Gastrocnemius medialis (tissue), 4 donors: ENCODE measurements at places on chromosomes 13 and 19. TPM values are rescaled to one million over a fixed set of nuclear protein-coding genes. Genes with fewer than 3 reads are reported as not detected.

- no peaks in the 10 kb centered on the region for H3K36me3 ChIP-seq
- no peaks in the 10 kb centered on the region for H3K27me3 ChIP-seq
- no peak for DNase-seq
- H3K27ac ChIP-seq = no peak overlapping the region
Observed at GRCh38 chr19:22532388-22533300, 101.5 kb upstream of the ZNF492 start.

DNA sequence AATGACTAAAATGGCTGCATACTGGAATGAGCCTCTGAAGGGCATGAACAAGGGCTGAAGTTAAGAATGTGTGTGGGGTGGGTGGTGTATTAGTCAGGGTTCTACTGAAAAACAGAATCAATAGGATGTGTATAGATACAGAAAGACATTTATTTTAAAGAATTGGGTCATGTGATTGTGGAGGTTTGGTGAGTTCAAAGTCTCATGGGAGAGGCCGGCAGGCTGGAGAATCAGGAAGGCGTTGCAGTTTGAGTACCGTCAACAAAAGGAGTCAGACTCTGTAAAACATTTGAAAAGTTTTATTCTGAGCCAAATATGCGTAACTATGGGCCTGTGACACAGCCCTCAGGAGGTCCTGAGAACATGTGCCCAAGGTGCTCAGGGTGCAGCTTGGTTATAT lies 24.5 kb upstream of the CYSLTR2 start:
- H3K27ac ChIP-seq = no peak overlapping the region
- H3K4me3 ChIP-seq = no peak overlapping the region
- H3K4me1 ChIP-seq = no peaks in the 10 kb centered on the region
- H3K27me3 ChIP-seq = no peaks in the 10 kb centered on the region
- H3K36me3 ChIP-seq = no peaks in the 10 kb centered on the region

DNA sequence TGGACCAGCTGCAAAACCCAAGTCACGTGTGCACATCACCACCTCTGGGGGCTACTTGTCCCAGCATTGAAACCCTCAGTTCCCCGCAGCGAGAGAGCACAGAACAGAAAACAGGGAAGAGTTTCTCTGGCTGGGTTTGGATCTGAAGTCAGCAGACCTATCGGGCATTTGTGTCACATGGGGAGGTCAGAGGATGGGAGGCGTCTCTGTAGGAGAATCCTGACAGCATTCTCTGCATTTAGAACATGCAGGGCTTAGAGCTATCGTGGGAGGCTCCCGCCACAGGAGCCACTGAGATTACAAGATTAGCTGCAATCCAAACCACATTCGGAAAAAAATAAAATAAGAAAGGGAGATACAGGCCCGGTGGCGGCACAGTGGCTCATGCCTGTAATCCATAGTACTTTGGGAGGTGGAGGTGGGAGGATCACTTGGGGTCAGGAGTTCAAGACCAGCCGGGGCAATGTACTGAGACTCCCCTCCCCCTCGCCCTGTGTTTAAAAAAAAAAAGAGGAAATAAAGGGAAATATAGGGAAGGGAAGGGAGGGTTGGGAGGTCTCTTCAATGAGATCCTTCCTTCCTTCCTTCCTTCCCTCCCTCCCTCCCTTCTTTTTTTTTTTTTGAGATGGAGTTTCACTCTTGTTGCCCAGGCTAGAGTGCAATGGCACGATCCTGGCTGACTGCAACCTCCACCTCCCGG lies 2.9 kb upstream of the TLE6 start:
- H3K4me3 ChIP-seq = no peak overlapping the region
- H3K27me3 ChIP-seq = no peaks in the 10 kb centered on the region
- H3K4me1 ChIP-seq = peaks cover 68% of the 10 kb centered on the region

Gene ZNF559
- total RNA-seq = 3.8 TPM

- H3K4me1 ChIP-seq = no peaks in the 10 kb centered on the region
- no peaks in the 10 kb centered on the region for H3K27me3 ChIP-seq
- no peaks in the 10 kb centered on the region for H3K36me3 ChIP-seq
- no peak overlapping the region for H3K4me3 ChIP-seq
- no peak overlapping the region for H3K27ac ChIP-seq
- DNase-seq = no peak
Observed at GRCh38 chr13:57925751-57926150, 294.2 kb downstream of the PCDH17 start.

GRCh38 chr19:14088634-14089411 lies 1.7 kb downstream of the SAMD1 start:
- H3K4me1 ChIP-seq = peaks cover 5% of the 10 kb centered on the region
- H3K36me3 ChIP-seq = no peaks in the 10 kb centered on the region
- peak overlapping the region; percentile 56 for H3K4me3 ChIP-seq
- no peaks in the 10 kb centered on the region for H3K27me3 ChIP-seq
- H3K27ac ChIP-seq = peak overlapping the region; percentile 89

DNA sequence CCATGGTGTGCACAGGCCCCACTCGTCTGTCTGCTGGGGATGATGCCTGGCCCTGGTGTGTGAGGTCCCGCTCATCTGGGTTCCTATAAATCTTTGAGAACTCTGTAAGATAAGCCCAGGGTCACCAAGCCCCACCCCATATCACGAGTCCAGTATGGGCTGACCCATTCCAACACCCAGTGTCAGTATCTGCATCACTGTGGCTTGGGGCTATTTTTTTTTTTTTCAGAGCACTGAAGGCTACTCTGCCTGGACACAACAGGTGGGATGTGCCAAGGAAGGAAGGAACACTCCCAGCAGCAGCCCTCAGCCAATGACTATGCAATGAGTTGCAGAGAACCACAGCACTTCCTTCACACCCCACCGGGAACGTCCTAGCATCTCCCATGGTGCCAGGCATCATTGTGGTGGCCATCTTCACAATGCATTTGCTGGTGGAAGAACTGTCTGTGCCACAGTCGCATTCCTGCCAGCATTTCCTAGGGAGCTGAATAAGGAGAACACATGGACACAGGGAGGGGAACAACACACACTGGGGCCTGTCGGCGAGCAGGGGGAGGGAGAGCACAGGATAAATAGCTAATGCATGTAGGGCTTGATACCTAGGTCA lies 83.1 kb upstream of the TSHZ3 start:
- no peak overlapping the region for H3K4me3 ChIP-seq
- DNase-seq = no peak
- H3K36me3 ChIP-seq = no peaks in the 10 kb centered on the region
- H3K4me1 ChIP-seq = no peaks in the 10 kb centered on the region
- no peak overlapping the region for H3K27ac ChIP-seq

DNA sequence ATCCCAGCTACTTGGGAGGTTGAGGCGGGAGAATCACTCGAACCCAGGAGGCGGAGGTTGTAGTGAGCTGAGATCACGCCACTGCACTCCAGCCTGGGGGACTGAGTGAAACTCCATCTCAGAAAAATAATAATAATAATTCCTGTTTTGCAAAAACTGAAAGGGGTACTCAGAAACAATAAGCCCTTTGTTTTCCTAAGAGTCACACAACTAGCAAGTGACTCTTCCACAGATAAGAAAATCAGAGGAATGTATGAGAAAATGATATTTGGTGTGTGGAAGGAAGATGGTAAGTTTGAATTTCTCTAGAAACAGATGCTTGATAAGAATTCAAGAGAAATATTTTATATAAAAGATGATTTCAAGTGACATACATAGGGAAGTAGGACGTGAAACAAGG lies 35.1 kb downstream of the SYDE1 start:
- H3K27ac ChIP-seq = no peak overlapping the region
- H3K36me3 ChIP-seq = no peaks in the 10 kb centered on the region
- H3K4me1 ChIP-seq = no peaks in the 10 kb centered on the region
- H3K4me3 ChIP-seq = no peak overlapping the region

GRCh38 chr13:105395041-105395440 lies 1140.4 kb downstream of the EFNB2 start:
- H3K27ac ChIP-seq = no peak overlapping the region
- no peak for DNase-seq
- no peaks in the 10 kb centered on the region for H3K27me3 ChIP-seq
- no peak overlapping the region for H3K4me3 ChIP-seq

Gene MOB3A
- 20.3 TPM for total RNA-seq

GRCh38 chr13:48533961-48534600 lies 1.2 kb upstream of the RCBTB2 start:
- no peaks in the 10 kb centered on the region for H3K36me3 ChIP-seq
- H3K4me1 ChIP-seq = peaks cover 13% of the 10 kb centered on the region
- H3K27me3 ChIP-seq = no peaks in the 10 kb centered on the region
- DNase-seq = no peak
- H3K4me3 ChIP-seq = no peak overlapping the region
- peak overlapping the region; percentile 92 for H3K27ac ChIP-seq

DNA sequence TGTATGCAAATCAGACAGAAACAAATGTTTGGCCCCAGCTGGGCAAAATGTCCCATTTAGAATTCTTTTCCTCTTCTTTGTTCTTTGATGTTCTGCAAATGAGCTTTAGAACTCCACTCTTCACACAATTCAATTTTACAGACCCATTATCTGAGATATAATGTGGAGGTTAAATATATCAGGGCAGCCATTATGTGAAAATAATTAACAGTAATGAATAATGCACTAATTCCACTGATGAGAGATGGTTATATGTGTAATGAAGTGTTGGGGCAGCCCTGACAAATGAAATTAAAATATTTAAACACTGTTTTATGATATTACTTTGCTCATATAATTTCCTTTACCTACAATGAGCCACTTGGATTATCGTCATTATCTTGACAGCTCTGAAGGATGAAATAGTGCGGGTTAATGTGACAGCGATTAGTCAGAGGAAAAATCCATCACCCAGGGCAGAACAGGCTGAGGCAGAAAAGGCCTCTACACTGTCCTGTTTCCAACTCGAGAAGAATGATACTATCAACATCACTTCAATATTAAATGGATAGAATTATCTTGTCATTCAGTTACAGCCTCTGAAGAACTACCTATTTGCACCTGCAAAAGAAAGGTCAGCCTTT lies 321.1 kb downstream of the RBM26 start:
- no peak overlapping the region for H3K4me3 ChIP-seq
- no peak overlapping the region for H3K27ac ChIP-seq
- no peaks in the 10 kb centered on the region for H3K4me1 ChIP-seq
- H3K36me3 ChIP-seq = no peaks in the 10 kb centered on the region

DNA sequence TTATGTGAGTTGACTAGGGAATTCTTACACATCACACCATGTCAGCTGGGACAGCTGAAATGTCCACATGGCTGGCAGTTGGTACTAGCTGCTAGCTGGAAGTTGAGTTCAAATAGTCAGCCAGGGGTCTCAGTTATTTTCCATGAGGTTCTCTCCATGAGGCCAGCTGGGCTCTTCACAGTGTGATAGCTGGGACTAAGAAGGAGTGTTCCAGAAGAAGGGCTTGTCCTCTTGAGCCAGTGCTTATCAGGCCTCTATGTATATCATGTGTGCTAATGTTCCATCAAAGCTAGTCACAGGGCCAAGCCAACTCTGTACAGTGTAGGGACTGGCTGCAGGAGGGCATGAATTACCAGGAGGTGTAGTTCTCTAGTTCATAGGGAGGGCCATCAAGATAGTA lies 11.8 kb downstream of the USPL1 start:
- peaks cover 34% of the 10 kb centered on the region for H3K36me3 ChIP-seq
- no peak overlapping the region for H3K4me3 ChIP-seq
- no peak overlapping the region for H3K27ac ChIP-seq
- peaks cover 8% of the 10 kb centered on the region for H3K4me1 ChIP-seq
- DNase-seq = no peak

DNA sequence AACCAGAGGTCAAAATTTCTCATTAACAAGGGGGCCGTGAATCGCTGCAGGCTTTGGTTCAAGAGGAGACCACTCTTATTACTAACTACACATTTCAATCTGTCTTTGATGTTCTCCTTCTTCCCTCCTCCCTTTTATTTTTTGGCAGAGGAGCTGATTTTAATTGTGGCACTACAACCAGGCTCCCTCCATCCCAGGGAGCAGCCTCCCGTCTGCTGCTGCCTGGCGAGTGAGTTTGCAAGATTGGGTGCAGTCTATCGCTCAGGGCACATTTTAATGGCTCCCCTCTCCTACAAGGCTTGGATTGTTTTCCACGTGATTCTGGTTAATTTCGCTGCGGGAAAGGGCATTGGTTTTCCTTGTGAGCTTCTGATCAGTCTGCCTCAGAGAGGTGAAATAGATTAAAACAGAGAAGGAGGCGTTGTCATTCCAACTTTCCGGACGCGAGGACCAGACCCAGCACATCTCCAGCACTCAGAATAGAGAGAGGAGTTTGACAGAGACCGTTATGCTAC lies 81.4 kb downstream of the KCTD15 start:
- H3K27ac ChIP-seq = no peak overlapping the region
- no peaks in the 10 kb centered on the region for H3K4me1 ChIP-seq
- H3K4me3 ChIP-seq = no peak overlapping the region
- H3K27me3 ChIP-seq = no peaks in the 10 kb centered on the region
- no peak for DNase-seq
- H3K36me3 ChIP-seq = no peaks in the 10 kb centered on the region

Gene WDR87
- total RNA-seq = not detected

Gene METTL21C
- not detected for total RNA-seq

Gene MEDAG
- total RNA-seq = 21.6 TPM

DNA sequence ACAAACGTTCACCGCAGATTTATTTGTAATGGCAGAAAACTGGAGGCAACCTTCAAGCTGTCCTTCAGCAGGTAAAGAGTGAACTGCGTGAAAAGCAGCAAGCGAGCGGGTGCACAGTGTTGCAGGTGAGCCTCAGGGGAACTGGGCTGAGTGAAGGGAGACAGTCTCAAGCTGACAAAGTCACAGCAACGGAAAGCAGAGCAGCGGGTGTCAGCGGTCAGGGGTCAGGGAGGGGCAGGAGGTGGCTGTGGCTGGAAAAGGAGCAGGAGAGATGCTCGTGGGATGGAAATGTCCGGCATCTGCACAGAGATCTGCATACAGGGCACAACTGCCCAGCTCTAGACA lies 8.5 kb upstream of the RASA3 start:
- no peak for DNase-seq
- H3K4me3 ChIP-seq = no peak overlapping the region
- no peaks in the 10 kb centered on the region for H3K36me3 ChIP-seq
- H3K4me1 ChIP-seq = no peaks in the 10 kb centered on the region

DNA sequence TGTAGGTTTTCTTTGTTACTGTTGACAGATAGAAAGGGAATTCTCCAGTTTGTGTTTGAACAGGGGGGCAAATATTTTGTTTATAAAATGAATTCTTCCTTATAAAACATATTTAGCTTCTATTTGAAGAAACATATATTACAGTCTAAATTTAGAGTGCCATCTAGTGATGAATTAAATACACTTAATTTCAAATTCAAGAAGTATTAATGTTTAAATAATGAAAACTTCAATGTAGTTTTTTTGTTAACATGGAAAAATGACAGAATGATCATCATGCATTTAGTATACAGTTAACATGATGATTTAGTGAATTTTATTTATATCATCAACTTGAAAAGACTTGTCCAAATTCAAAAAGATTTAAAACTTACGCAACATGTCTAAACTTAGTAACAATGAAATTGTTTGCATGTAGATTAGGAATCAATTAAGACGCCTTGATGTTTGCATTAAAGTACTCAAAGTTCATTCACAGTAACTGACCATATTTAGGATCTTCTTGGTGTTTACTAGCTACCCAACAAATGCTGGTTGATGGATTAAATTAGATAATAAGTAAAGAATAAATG lies 765.9 kb upstream of the SLITRK1 start:
- H3K4me3 ChIP-seq = no peak overlapping the region
- no peaks in the 10 kb centered on the region for H3K36me3 ChIP-seq
- no peak for DNase-seq
